ENCODE measurements at places on chromosomes 7 and 10.

DNA sequence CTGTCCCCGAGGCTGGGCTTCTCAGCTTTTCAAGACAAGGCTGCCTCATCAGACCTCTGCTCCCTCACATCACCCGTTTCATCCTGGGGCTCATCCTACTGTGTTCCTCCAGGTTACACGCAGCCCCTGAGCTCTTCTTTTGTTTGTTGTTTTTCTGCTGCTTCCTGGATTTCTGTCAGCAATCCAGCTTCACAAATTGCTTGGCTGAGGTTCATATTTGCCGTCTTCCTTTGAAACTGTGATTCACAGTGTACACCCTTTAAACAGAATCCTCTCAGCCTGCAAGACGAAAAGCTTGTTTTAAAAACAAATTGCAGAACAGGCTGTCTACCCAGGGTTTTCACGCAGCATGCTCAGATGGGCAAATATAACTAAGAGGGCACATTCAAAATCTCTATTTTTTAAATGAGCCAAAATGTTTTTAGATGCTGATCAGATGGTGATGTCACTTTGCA is 39.1 kb upstream of the PARD3 start:
- DNase-seq = no peak
- no peak overlapping the region for H3K4me3 ChIP-seq
- no peak overlapping the region for H3K27ac ChIP-seq
- H3K27me3 ChIP-seq = no peaks in the 10 kb centered on the region
- no peaks in the 10 kb centered on the region for H3K4me1 ChIP-seq

DNA sequence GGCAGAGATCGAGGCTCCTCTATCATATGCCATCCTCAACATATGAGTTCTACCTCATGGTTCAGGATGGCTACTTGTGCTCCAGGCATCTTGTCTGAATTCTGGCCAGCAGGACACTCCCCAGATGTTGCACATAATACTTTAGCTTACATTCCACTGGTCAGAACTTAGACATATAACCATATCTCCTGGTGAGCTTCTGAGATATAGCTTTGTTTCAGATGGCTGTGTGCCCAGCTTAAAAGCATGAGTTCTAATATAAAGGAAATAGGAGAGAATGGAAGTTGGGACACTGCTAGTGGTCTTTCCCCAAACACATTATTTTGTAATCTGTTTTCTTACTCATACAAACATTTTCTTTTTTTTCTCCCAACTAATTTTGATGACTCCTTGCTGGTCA is 50.8 kb upstream of the IFRD1 start:
- H3K4me3 ChIP-seq = no peak overlapping the region
- H3K27ac ChIP-seq = no peak overlapping the region
- no peaks in the 10 kb centered on the region for H3K36me3 ChIP-seq
- no peaks in the 10 kb centered on the region for H3K27me3 ChIP-seq

DNA sequence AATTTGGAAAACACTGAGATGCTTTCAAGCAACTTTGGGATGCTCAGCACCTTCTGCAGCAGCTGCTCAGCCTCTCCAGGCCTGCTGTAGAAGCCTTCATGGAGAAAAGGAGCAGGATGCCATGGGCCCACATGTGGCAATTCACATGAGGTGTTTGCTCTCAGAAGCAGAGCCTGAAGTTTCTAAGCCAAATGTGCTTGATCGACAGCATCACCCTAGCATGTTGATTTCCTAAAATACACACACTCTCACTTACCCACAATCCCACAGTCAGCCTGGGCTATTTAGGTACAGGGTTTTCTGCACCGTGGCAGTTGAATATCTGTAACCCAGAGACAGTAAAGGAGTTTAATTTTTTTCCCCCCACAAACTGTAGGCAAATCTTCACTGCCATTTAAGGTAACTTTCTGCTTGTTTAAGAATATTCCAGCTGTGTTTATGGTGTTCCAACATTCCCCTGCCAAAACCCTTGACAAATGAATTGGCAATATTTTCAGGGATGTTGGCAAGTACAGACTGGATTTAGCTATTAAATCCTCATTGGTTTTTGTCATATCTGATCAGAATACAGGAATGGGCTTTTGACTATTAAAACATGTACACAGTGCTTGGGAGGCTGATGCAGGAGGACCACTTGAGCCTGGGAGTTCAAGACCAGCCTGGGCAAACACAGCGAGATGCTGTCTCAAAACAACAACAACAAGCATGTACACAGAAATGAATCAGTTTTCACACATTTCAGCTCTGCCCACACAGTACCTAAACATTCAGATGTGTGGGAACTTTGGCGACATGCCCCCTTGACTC is 244.2 kb downstream of the CELF2 start:
- H3K27me3 ChIP-seq = no peaks in the 10 kb centered on the region
- peaks cover 40% of the 10 kb centered on the region for H3K36me3 ChIP-seq
- no peaks in the 10 kb centered on the region for H3K4me1 ChIP-seq
- no peak for DNase-seq
- H3K4me3 ChIP-seq = no peak overlapping the region
- H3K27ac ChIP-seq = peak overlapping the region; percentile 59

DNA sequence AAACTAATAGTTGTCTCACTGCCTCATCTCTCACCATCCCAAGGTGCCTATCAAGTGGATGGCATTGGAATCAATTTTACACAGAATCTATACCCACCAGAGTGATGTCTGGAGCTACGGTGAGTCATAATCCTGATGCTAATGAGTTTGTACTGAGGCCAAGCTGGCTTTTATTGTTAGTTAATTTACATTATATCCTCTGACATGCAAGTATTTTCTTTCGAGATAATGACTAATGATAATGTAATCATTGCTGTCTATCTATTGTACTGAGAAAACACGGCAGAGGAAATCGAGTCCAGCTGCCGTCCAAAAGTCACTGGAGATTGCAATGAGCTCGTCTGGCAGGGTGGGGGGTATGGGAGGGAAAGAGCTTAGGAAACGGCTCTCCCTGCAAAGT is 172.4 kb upstream of the LANCL2 start:
- no peak overlapping the region for H3K4me3 ChIP-seq
- peaks cover 14% of the 10 kb centered on the region for H3K4me1 ChIP-seq
- no peaks in the 10 kb centered on the region for H3K27me3 ChIP-seq
- H3K36me3 ChIP-seq = no peaks in the 10 kb centered on the region
- no peak for DNase-seq
- peak overlapping the region; percentile 41 for H3K27ac ChIP-seq

DNA sequence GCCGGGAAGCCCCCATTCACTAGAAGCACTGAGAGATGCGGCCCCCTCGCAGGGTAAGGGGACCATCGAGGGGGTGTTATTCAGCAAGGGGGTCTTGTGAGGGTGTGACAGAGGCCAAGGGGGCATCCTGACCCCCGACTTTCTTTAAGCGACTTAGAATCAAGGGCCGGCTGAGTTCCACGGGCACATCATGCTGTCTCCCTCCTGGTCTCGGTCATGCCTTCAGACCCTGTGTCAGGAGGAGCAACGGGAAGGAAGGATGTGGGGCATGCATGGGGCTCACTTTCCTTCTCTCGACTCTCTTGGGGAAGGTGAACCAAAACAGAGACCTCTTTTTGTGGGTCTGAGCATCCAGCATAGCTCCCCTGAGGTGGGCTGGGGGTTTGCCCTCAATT is 2.5 kb downstream of the ACSL5 start:
- no peaks in the 10 kb centered on the region for H3K27me3 ChIP-seq
- no peaks in the 10 kb centered on the region for H3K4me1 ChIP-seq
- DNase-seq = no peak
- H3K27ac ChIP-seq = peak overlapping the region; percentile 63
- H3K4me3 ChIP-seq = peak overlapping the region; percentile 57
- no peaks in the 10 kb centered on the region for H3K36me3 ChIP-seq

DNA sequence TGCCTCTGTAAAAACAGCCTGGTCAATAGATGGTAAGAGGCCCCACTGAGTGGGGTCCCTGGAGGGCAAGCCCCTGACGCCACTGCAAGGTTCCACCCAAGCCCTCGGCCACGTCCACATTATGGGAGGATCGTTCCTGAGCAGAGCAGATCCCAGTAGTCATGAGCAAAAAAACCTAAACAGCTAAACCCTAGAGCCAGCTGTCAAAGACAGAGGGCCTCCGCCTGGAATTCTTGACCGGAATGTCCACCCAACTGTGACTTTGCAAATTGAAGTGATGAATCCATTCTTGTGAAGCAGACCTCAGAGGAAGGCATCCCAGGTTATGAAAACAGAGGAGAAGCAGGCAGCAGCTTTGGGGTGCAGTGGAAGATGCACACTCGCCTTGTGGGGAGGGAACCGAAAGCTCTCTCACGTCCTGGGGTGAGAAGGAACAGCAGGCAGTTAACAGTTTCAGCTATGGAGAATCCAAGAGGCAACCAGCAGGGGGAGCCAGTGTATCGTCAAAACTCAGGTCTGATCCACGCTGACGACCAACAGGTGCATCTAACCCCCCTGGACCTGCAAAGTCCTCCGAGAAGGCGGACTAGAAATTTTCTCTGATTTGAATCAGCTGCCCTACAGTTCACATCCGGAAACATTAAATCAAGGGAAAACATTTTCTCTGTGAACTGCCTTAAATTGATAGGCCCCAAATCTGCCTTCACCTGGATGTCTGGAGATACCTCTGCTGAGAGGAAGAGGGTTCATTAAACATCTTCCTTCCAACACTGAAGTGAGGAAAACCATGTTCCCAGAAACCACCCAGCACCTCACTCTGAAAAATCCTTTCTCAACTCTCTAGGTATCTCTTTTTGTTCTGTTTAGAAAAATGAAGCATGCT is 139.1 kb upstream of the PFKP start:
- peak; percentile 43 for DNase-seq
- H3K4me1 ChIP-seq = no peaks in the 10 kb centered on the region
- no peak overlapping the region for H3K27ac ChIP-seq
- H3K27me3 ChIP-seq = peaks cover 10% of the 10 kb centered on the region

GRCh38 chr10:96902731-96903358 is 70.7 kb downstream of the LCOR start:
- DNase-seq = no peak
- peaks cover 67% of the 10 kb centered on the region for H3K4me1 ChIP-seq
- no peak overlapping the region for H3K27ac ChIP-seq

- H3K27ac ChIP-seq = no peak overlapping the region
- H3K4me3 ChIP-seq = no peak overlapping the region
- DNase-seq = peak; percentile 23
- H3K27me3 ChIP-seq = peaks cover 10% of the 10 kb centered on the region
Observed at GRCh38 chr10:130767116-130767730, 544.3 kb downstream of the TCERG1L start.

DNA sequence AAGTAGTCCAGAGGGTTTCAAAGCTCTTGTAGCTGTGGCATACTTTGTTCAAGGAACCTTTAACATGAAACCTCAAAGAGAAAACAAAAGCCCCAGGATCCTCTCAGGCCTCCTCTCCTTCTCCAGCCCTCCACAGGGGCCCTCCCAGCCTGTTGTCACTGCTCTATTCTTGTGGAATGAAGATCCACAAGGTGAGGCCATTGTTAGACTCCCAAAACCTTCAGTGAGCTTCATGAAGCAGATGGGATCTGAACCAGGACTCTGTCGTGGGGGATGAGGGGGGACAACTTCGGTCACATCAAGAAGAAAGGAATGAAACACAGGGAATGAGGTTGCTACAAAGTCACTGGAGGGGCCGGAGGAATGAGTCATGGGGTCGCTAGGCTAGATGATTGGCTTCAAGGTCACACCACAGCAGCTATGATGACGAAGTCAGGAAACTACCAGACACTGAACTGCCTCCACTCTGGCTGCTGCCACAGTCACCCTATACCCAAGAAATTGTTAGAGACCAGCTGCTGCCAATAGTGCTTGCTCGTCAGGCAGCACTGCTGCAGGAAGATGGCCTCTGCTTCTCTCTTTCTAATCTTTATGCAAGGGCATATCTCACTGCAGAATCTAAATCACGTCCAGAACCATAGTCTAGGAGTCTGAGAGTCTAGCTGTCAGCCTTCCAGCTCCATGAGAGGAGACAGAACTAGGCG is 208.8 kb downstream of the HIBADH start:
- no peaks in the 10 kb centered on the region for H3K36me3 ChIP-seq
- H3K27ac ChIP-seq = no peak overlapping the region
- no peaks in the 10 kb centered on the region for H3K4me1 ChIP-seq
- H3K27me3 ChIP-seq = no peaks in the 10 kb centered on the region
- no peak for DNase-seq

- no peaks in the 10 kb centered on the region for H3K36me3 ChIP-seq
- no peak overlapping the region for H3K4me3 ChIP-seq
- DNase-seq = peak; percentile 46
- H3K27ac ChIP-seq = peak overlapping the region; percentile 99
- peaks cover 61% of the 10 kb centered on the region for H3K4me1 ChIP-seq
- no peaks in the 10 kb centered on the region for H3K27me3 ChIP-seq
Observed at GRCh38 chr10:103756277-103756869, 99.0 kb downstream of the SH3PXD2A start.
